Naive thymus-derived CD8-positive, alpha-beta T cell (primary cell): ENCODE measurements at places on chromosomes 7 and 10.
A peak's percentile ranks its signal among the peaks of the same experiment; 100 is the strongest.

GRCh38 chr7:158549616-158550393 lies 37.8 kb downstream of the PTPRN2 start:
- no peak for DNase-seq

DNA sequence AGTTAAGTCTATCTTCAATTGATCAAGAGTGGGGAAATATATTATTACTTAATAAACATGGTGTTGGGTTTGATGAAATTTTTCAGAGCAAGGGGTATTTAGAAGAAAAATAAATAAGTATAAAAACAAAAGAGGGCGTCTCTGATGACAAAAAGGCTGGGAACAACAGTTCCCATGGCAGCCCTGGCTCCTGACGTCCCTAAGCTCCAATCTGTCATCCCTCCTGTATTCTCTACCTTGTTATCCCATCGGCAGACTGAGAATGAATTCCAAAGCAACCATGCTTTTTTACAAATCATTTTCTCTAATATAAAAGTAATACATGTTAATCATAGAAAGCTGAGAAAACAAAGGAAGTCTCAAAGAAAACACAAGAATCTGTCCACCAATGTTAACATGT lies 55.5 kb downstream of the SORBS1 start:
- DNase-seq, result no peak

- no peak for DNase-seq
These were observed 74.9 kb downstream of the VWC2 start for GRCh38 chr7:49848211-49848841.

GRCh38 chr10:68721673-68722335 lies 765 bp downstream of the CCAR1 start:
- no peak for DNase-seq

DNA sequence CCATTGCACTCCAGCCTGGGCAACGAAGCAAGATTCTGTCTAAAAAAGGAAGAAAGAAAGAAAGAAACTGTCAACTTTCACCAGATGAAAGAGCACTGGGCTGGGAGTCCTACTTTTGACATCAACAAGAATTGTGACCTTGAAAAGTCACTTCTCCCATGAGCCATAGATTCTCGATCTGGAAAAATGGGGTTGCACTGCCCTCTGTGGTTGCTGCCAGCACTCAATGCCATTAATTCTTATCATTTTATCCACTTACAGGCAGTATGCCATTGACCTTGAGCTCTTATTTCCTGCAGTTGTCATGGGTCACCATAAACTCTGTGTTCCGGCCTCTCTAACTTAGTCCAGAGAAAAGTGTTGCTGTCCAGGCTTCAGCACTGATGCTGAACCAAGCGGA lies 137.2 kb downstream of the NOC3L start:
- DNase-seq, result no peak

DNA sequence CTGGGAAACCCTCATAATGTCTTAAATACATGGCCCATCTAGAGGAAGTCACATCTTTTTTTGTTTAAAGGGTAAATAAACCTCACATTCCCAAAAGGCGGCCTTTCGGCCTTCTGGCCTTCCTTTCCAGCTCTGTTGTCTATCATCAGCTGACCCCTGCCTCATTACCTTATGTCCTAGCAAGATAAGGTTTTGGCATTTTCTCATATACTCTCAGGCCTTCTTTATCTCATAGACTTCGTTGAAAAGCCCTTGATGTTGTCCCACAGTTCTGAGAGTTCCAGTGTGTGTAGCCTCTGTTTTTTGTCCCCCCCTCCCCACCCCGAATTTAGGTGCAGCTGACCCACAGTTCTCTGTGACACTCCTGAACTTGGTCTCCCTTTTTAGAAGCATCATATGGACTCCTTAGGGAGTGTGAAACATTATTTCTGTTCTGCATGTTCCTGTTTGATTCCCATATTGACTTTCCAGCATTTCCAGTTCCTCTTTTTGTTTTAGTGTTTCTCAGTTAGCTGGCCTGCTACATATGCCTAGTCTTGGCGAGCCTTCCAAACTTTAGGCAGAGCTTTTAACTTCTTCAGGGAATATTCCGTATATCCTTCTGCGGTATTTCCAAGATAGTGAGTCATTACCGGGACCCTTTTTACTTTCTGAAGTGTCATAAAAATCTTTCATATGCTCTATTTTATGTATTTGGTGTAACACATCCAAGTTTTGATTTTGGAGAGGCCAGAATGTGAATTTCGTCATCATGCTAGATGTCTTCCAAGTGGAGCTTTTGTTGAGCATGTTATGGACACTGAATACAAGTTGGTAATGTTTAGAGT lies 138.5 kb downstream of the LRRC4 start:
- no peak for DNase-seq

- DNase-seq, result no peak
These were observed 649.6 kb downstream of the LRMDA start for GRCh38 chr10:76080991-76081390.

GRCh38 chr10:125377368-125377767 lies 217.0 kb upstream of the CTBP2 start:
- DNase-seq, result no peak

DNA sequence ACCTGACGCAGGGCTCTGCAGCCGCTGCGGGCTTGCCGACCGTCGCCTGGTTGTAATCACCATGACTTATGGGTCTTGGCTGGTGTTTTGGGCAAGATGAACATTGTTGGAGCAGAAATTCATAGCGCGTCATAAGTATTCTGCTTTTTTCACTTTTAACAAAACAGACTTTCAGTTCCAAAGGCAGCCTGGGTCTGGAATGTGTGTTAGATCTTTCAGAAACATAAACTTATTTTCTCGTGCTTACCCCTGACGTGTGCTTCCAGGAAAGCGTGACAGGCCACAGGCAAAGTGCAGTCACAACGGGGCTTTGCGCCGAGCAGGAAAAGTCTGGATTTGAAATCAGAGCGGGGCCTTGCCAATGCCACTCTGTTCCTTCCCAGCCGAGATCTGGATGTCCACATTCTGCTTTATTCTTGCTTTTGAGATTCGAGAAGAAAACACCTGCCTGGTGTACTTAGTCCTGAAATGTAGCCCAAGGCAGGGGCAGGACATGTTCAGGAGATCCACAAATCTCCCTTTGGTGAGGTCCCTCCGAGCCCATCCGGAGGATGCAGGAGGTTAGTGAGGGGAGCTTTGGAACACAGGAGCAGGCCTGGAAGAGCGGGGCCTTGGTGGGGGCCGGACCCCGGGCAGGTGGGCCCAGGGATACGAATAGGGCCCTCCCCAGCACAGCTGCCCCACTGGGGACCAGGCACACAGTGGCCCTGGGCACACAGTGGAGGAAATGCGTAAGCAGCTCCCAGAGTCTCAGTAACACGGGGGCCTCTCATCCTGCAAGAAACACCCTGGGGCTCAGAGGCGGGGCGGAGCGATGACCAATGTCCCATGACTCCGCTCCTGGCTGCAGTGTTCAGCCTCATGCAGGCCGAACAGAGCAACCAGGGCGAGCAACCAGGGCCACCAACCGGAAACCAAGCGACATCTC lies 49.5 kb upstream of the EBF3 start:
- no peak for DNase-seq

GRCh38 chr10:10699427-10699826 lies 318.2 kb upstream of the CELF2 start:
- DNase-seq, result no peak

DNA sequence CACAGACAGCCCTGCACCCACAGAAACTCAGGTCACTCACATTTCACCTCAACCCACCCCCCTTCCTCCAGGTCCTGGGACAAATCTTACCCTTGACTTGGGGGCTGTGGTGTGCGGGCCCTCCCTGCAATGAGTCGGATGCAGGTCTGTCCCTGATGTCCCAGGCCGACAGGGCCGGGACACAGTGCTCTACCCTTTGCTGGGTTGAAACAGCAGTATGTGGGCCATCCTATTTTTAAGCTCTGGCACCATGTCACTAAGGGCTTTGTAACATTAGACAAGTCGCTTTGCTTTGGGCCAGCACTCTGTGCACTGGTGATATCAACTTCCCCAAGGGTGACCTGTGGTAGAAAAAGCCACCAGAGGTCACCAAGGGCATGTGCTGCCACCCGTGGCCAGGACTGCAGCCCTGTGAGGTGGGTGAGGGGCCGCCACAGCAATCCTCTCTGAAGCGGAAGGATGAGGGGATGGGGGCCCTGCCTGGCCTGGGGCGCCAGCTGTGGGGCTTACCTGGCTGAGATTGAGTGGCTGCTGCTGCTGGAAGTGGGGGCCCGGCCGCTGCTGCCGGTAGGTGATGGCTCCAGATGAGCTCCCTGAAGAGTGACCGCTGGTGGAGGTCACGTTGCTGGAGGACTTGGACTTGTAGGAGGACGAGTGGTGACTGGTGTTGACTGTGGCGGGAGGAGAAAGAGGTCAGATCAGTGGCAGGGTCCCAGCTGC lies 51.3 kb downstream of the CLEC2L start:
- no peak for DNase-seq

DNA sequence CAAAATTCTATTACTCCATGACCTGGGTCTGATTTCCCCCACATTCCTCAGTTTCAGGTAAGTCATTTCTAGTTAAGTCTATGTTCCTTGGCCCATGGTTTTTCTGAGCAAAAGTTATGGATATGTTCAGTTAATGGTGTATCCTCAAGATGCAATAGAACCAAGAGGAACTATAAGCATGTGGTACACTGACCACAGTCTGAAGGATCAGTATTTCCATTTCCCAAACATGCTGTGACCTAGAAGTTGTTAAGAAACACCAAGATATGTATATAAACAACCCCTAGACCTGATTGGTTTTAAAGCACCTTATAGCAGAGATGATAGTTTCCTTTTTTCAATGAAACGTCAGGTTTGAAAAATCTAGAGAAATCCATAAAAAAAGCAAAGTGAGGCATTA lies 94.2 kb upstream of the ABCB5 start:
- DNase-seq, result no peak

GRCh38 chr10:83252596-83252995 lies 886.7 kb upstream of the GHITM start:
- DNase-seq, result no peak

DNA sequence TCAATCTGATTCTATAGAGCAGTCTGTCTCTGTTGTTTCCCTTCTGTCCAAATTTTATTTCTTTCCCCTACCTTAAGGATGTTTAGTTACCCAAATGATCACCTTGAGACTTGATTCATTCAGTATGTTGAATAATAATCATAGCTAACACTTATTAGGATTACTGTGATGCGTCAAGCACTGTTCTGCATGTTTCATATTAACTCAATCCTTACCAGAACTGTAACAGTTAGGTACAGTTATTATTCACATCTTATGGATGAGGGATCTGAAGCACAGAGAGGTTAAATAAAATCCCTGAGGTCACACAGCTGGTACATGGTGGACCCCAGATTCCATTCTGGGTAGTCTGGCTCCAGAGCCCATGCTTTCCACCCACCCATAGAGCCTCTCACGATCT lies 97.9 kb upstream of the SAMD8 start:
- no peak for DNase-seq

DNA sequence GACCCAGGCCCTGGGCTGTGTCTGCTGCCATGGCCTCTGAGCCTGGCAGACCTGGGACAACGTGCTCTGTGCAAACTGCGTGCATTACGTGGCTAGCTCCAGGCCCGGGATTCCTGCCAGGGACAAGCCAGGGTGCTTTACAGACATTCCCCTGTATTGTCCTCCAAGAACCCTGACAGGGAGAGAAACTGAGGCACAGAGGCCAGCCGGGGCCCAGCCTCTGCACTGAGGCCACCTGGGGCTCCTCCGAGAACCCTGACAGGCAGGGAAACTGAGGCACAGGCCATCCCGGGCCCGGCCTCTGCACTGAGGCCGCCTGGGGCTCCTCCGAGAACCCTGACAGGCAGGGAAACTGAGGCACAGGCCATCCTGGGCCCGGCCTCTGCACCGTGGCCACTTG lies 64.9 kb downstream of the CFAP46 start:
- DNase-seq, result no peak

GRCh38 chr7:5343884-5344283 lies 61.1 kb downstream of the SLC29A4 start:
- DNase-seq, result no peak

- no peak for DNase-seq
These were observed 85.4 kb downstream of the GPR26 start for GRCh38 chr10:123751342-123752134.

GRCh38 chr7:84847038-84847437 lies 339.8 kb downstream of the SEMA3D start:
- DNase-seq, result no peak

DNA sequence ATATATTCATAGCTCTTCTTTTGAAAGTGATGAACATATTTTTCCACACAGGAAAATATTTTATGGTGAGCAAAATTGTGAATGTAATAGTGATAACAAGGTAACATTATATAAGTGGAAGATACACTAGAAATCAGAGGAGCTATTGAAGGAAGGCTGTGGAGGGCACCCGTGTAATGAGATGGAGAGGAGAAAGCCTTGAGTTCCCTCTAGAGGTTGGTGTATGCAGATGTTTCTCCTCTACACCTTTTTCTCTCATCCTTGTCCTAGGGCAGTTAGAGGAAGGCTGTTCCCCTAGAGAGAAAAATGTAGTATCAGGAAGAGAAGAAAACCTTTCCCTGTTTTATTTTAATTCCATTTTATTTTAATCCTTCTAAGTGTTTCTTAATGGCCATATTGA lies 54.6 kb upstream of the NRG3 start:
- no peak for DNase-seq

- no peak for DNase-seq
These were observed 8.5 kb downstream of the TMEM225B start for GRCh38 chr7:99606531-99606930.

DNA sequence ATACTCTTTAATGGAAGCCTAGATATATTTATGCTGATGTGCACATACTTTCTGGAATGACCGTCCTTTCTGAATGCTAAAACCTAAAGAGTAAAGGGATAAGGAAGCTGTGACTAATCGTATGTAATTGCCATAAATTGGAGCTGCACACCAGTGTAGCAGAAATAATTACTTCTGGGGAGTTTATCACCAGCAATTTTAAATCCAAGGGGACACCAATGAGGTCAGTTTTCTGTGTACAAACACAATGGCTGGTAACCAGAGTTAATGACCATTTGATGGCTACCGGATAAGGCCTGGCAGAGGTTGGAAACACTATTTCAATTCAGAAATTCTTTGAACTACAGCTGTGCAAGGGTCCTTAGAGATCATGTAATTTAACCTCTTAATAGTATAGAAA lies 670.1 kb downstream of the REEP3 start:
- DNase-seq, result no peak

DNA sequence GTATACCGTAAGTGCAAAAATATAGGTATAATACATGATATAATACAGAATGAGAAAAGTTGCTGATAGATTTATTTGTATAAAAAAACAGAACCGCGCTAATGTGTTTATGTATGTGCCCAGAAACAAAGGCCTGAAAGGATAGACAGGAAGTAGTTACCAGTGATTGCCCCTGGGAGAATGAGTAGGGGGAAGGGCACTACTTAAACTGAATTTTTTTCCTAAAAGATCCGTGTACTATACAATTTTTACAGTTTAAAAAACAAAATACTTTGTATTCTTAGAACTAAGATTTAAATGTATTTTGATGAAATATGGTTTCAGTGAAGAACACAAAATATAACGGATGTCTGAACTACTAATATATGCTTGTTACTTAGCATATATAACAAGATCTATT lies 2.9 kb downstream of the IPMK start:
- peak; percentile 11 for DNase-seq

GRCh38 chr10:71283876-71284275 lies 35.2 kb upstream of the SLC29A3 start:
- no peak for DNase-seq
